ENCODE measurements at places on chromosomes 2 and 18. TPM values are rescaled to one million over a fixed set of nuclear protein-coding genes. Genes with fewer than 3 reads are reported as not detected.

GRCh38 chr2:98560256-98560771 is 48.0 kb downstream of the COA5 start:
- DNase-seq: no peak
- H3K36me3 ChIP-seq: peaks cover 15% of the 10 kb centered on the region
- H3K4me3 ChIP-seq: no peak overlapping the region
- H3K4me1 ChIP-seq: peaks cover 20% of the 10 kb centered on the region
- no peaks in the 10 kb centered on the region for H3K27me3 ChIP-seq

- peak; percentile 10 for DNase-seq
- H3K27me3 ChIP-seq: peaks cover 35% of the 10 kb centered on the region
- peaks cover 15% of the 10 kb centered on the region for H3K4me1 ChIP-seq
- H3K36me3 ChIP-seq: no peaks in the 10 kb centered on the region
- H3K27ac ChIP-seq: no peak overlapping the region
These were observed 251.7 kb upstream of the PXDN start for GRCh38 chr2:1995987-1996386.

The TRIM43 gene
- total RNA-seq: not detected

The GPR35 gene
- 3.6 TPM for total RNA-seq

DNA sequence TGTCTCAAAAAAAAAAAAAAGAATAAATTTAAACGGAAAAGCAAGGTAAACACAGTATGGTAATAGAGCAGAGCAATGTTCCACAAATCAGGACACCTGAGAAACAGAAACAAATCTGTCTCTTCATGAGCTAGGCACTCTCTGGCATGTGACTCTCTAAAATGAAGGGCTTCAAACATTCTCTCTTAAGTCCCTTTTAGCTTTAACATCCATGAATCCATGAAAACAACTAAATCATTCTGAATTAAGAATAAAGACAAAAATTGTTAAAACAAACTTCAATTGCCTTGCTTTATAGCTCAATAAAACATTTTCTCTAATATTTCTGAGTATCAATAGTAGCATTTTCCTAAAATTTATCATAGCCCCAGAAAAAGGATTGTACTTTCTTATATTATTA is 132.1 kb downstream of the NBAS start:
- H3K4me1 ChIP-seq: no peaks in the 10 kb centered on the region
- no peak overlapping the region for H3K27ac ChIP-seq
- peaks cover 4% of the 10 kb centered on the region for H3K36me3 ChIP-seq
- no peaks in the 10 kb centered on the region for H3K27me3 ChIP-seq
- no peak for DNase-seq

DNA sequence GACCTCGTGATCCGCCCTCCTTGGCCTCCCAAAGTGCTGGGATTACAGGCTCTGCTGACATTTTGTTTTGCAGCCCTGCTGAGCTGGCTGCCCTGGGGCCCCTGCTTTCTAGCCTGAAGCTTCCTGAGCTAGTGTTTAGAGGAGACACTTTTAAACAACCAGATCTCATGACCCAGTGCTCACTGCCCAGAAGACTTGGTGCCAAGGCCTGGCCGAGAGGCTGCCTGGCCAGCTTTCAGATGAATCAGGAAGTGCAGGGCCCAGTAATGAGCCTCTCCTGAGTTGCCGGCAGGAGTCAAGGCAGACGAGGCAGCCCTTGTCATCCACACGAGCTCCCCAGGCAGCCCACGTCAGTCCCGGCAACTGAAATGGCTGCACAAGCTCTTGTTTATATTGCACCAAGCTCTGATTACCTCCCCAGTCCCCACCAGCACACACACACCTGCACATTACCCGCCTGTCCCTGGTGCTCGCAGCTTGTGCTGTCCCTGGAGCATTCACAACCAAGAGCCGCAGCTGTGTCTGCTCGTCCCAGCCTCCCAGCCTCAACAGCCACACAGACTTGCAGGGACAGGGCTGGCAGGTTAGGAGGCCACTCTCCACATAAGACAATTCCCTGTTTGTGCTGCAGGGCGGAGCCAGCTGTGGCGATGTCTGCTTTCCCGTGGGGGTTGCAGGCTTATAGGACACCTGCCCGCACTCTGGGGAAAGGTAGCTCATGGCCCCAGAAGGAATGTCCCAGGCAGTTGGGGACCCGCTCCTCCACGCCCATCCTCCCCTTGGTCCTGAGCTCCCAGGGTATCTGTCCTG is 331.2 kb upstream of the MYT1L start:
- no peak overlapping the region for H3K27ac ChIP-seq
- no peak for DNase-seq
- H3K27me3 ChIP-seq: no peaks in the 10 kb centered on the region
- H3K36me3 ChIP-seq: peaks cover 2% of the 10 kb centered on the region
- H3K4me1 ChIP-seq: peaks cover 2% of the 10 kb centered on the region
- no peak overlapping the region for H3K4me3 ChIP-seq

- no peak overlapping the region for H3K27ac ChIP-seq
- no peak overlapping the region for H3K4me3 ChIP-seq
- no peak for DNase-seq
- H3K27me3 ChIP-seq: no peaks in the 10 kb centered on the region
- H3K4me1 ChIP-seq: no peaks in the 10 kb centered on the region
- no peaks in the 10 kb centered on the region for H3K36me3 ChIP-seq
These were observed 149.4 kb upstream of the PTPRM start for GRCh38 chr18:7417727-7418126.

DNA sequence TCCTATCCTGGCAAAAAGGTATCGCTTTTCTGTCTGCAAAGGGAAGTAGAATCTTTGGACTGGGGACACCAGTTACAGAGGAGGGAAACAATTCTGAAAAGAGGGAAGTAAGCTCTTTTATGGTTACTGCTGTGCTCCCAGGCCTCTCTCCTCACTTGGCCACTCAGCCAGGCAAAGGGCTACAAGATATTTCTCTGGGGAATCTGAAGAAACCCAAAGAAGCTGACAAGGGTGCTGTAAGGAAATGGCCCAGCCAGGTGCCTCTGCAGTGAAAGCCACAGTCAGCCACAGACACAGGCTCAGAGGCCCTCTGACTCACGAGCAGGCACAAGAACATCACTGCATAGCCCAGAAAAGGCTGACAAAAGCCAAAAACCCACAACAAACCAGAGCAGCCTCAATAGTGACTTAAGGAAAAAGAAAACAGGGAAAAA is 5.8 kb downstream of the HDLBP start:
- H3K27me3 ChIP-seq: no peaks in the 10 kb centered on the region
- H3K4me1 ChIP-seq: peaks cover 71% of the 10 kb centered on the region
- H3K27ac ChIP-seq: peak overlapping the region; percentile 88
- peaks cover 15% of the 10 kb centered on the region for H3K36me3 ChIP-seq
- peak overlapping the region; percentile 43 for H3K4me3 ChIP-seq
- DNase-seq: peak; percentile 82

DNA sequence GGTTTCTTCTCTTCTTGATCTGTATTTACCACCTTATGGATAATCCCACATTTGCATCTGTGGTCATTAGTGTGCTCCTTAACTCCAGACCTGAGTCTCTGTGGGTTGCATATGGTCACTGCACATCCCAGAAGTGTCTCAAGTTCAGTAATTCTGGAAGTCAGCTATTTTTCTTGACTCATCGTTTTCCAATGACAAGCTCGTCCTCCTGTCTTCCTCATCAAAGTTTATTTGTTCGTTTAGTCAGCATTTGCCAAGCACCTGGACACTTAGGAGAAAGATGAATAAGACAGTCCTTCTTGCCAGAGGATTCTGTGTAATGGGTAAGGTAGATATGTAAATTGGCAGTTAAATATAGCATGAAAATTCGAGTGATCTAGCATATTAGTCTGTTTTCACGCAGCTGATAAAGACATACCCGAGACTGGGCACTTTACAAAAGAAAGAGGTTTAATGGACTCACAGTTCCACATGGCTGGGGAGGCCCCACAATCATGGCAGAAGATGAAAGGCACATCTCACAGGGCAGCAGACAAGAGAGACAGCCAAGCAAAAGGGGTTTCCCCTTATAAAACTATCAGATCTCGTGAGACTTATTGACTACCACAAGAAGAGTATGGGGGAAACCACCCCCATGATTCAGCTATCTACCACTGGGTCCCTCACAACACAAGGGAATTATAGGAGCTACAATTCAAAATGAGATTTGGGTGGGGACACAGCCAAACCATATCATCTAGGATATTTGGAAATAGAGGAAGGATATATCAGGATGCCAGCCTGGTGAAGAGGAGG is 19.4 kb downstream of the FASTKD2 start:
- H3K27me3 ChIP-seq: no peaks in the 10 kb centered on the region
- peak overlapping the region; percentile 24 for H3K27ac ChIP-seq
- H3K36me3 ChIP-seq: peaks cover 66% of the 10 kb centered on the region
- H3K4me1 ChIP-seq: peaks cover 26% of the 10 kb centered on the region
- no peak overlapping the region for H3K4me3 ChIP-seq

DNA sequence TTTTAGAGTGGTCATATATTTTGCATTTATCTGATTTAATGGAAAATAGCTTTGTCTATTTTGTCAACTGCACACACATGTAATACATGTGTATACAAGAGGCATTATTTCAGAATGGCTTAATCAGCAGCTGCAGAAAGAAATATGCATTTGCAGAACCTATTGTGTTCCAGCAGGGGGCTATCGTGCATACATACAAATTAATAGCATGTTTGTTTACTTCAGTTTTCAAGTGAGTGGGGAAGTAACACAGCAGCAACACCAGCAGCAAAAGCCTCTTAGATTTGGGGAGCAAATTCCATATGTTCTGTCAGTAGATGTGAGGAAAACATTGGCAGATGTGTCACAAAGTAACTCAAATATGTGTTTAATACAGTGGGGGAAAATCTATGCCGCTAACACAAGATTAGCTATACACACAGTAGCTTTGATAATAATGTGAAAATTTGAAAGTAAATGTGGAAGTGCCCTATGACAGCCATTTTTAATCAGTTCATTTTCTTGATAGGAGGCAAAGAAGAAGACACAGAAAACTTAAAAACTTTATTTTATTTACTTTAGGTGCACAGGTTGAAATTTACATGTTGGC is 218.1 kb downstream of the WDR7 start:
- no peaks in the 10 kb centered on the region for H3K36me3 ChIP-seq
- H3K4me1 ChIP-seq: peaks cover 15% of the 10 kb centered on the region
- peak; percentile 11 for DNase-seq
- H3K27ac ChIP-seq: no peak overlapping the region

DNA sequence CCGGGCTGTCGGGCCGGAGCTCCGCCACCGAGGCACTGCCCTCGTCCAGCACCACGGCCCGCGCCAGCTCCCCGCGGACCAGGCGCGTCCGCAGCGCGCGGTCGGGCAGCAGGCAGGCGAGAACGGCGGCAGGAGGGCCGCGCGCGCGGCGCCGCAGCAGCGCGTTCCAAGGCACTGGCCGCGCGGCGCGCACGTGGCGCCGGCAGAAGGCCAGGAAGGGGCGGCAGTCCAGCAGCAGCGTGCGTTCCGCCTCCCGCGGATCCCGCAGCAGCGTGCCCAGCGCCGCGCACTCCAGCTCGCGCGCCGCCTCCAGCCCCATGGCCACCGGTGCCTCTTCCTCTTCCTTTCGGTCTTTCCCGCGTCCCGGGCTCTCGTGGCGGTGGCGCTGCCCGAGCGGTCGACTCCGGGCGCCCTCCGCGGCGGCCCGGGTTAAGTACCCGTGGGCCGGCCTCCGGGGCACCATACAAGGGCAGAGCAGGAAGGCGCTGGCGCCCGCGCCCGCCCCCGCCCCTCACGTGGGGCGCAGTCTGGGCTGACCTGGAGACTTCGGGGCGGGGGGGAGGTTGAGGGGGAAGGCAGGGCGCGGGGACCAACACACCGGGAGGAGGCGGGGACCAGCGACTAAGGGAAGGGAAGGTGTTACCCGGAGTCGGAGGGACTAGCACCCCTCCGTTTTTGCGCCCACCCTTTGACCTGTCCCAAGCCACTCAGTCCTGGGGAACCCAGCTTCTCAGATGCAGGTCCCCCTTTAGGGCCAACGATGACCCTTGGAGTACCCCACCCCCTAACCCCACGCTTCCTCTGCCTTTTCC is at the start of gene DUSP2:
Gene DUSP2, minus strand, starts transcription at position 405 of the 812 bp plus-strand sequence. Its CDS starts 86 bp downstream, at position 319.
- DNase-seq: peak; percentile 97
- peaks cover 36% of the 10 kb centered on the region for H3K36me3 ChIP-seq
- H3K4me3 ChIP-seq: peak within 1 kb of the TSS; percentile 97
- peak within 1 kb of the TSS; percentile 99 for H3K27ac ChIP-seq
- peaks cover 57% of the 10 kb centered on the region for H3K4me1 ChIP-seq
- H3K27me3 ChIP-seq: no peaks in the 10 kb centered on the region

GRCh38 chr2:44931198-44931780 is 10.2 kb upstream of the SIX3 start:
- H3K4me3 ChIP-seq: no peak overlapping the region
- H3K4me1 ChIP-seq: peaks cover 22% of the 10 kb centered on the region
- DNase-seq: no peak
- no peak overlapping the region for H3K27ac ChIP-seq
- no peaks in the 10 kb centered on the region for H3K36me3 ChIP-seq
- H3K27me3 ChIP-seq: peaks cover 68% of the 10 kb centered on the region

- H3K36me3 ChIP-seq: peaks cover 28% of the 10 kb centered on the region
- H3K4me1 ChIP-seq: peaks cover 12% of the 10 kb centered on the region
- H3K27ac ChIP-seq: no peak overlapping the region
- no peak for DNase-seq
- H3K4me3 ChIP-seq: no peak overlapping the region
- H3K27me3 ChIP-seq: peaks cover 25% of the 10 kb centered on the region
These were observed 7.3 kb upstream of the ASIC4 start for GRCh38 chr2:219506802-219507526.

- no peak overlapping the region for H3K4me3 ChIP-seq
- no peaks in the 10 kb centered on the region for H3K27me3 ChIP-seq
- no peaks in the 10 kb centered on the region for H3K4me1 ChIP-seq
- H3K36me3 ChIP-seq: no peaks in the 10 kb centered on the region
- DNase-seq: no peak
These were observed 1362.2 kb upstream of the TMEFF2 start for GRCh38 chr2:193556766-193557470.

The DSG3 gene
- total RNA-seq: not detected

The LRRTM1 gene
- total RNA-seq: not detected

GRCh38 chr2:118279005-118279404 is 190.7 kb downstream of the INSIG2 start:
- H3K27ac ChIP-seq: no peak overlapping the region
- H3K4me3 ChIP-seq: no peak overlapping the region
- no peaks in the 10 kb centered on the region for H3K36me3 ChIP-seq
- H3K4me1 ChIP-seq: no peaks in the 10 kb centered on the region
- H3K27me3 ChIP-seq: peaks cover 25% of the 10 kb centered on the region
- no peak for DNase-seq

DNA sequence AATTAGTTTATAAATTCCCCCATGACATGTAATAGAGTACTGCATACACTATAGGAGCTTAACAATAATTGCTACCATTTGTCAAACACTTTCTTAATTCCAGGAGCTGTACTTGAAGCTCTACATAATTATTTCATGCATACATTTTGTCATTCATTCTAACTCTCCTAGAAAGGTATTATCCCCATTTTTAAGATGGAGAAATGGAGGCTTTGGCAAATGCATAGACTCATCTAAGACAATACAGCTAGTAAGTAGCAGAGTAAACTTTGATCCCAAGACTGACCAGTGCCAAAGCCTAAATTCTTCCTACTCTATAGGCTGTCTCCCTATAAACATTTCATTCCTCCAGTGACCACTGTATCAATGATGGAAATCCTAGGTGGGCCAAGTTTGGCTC is 42.6 kb upstream of the TMEM247 start:
- no peak for DNase-seq
- H3K4me1 ChIP-seq: peaks cover 41% of the 10 kb centered on the region
- no peak overlapping the region for H3K4me3 ChIP-seq
- H3K27ac ChIP-seq: no peak overlapping the region
- H3K36me3 ChIP-seq: no peaks in the 10 kb centered on the region
